ENCODE measurements at places on chromosomes 1 and 21.
A peak's percentile ranks its signal among the peaks of the same experiment; 100 is the strongest.

DNA sequence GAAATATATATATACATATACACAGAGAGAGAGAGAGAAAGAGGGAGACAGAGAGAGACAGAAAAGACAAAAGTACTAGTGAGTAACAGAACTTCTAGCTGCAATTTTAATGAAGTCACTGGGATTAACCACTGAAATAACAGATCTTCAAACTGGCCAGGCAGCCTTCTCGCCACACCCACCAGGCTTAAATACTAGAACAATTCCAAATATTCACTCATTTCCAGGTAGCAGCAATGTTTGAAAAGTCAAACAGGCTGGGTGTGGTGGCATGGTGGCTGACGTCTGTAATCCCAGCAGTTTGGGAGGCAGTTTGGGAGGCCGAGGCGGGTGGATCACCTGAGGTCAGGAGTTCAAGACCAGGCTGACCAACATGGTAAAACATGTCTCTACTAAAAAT, 5.2 kb downstream of the PRDX1 start:
- no peak for DNase-seq

- no peak for DNase-seq
Measured at GRCh38 chr1:8595941-8596340, 221.5 kb downstream of the RERE start.

GRCh38 chr1:200837931-200838571, 34.7 kb upstream of the GPR25 start:
- DNase-seq: no peak

GRCh38 chr1:98210064-98210463, 289.2 kb upstream of the DPYD start:
- no peak for DNase-seq

DNA sequence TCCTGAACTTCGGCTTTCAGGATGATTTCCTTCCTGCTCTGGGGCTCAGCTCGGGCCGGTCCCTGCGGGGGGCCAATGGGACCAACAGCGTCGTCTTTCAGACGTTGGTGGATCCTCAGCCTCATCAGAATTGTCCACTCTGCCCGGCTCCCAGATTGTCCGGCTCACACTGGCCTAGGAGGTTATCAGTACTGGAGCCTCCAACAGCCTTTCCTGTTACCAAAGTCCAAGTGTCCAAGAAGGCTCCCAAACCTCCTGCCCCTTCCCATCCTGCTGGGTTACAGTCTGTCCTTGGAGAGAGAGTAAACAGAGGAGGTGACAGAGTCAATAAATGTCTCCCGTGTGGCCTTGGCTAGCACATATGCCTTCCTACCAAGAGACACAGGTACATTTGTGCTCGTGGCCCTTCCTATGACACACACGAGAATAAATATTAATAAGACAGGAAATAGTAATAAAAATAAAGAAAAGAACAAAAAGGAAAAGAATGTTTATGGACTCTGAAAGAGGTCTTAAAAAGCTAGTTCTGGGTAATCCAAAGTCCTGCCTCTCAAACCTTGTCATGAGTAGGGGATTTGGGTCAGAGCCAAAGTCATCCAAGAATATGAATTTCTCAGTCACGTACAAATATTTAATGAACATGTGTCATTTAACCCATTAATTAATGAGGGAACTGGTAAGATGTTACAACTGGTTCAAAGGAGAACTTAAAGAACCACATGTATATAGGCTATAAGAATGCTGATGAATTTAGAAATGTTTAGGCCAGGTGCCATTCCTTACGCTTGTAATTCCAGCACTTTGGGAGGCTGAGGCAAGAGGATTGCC, 80.8 kb upstream of the SLC2A1 start:
- no peak for DNase-seq

DNA sequence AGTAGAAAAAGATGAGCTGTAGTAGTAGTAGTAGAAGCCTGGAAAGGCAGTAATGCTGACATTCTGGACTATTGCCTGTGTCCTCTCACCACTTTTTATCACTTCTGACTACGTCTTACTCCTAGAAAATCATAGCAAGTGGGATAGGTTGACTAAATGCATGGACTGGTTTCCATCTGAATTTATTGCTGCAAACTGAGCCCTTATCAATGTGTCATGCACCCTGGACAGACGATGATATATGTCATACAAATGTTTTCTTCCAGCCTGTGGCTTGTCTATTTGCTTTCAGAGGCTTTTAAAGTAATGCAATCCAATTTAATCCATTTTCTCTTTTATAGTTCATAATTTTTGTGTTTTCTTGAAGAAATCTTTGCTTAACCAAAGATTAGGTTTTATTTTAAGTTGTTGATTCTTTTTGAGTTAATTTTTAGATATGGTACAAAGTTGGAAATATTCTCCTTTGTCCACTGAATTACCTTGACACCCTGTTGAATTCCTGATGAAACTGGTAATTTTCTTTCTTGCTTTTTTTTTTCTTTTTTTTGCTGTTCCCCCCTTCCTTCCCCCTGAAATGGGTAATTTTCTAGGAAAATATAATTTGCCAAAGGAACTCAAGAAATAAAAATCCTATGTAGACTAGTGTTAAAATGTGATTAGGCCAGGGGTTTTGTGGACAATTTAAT, 47.1 kb downstream of the PHACTR4 start:
- DNase-seq: no peak

- DNase-seq: no peak
Measured at GRCh38 chr1:107139833-107140702, 771 bp upstream of the NTNG1 start.

- peak; percentile 33 for DNase-seq
Measured at GRCh38 chr1:234621657-234622335, 11.8 kb upstream of the IRF2BP2 start.

DNA sequence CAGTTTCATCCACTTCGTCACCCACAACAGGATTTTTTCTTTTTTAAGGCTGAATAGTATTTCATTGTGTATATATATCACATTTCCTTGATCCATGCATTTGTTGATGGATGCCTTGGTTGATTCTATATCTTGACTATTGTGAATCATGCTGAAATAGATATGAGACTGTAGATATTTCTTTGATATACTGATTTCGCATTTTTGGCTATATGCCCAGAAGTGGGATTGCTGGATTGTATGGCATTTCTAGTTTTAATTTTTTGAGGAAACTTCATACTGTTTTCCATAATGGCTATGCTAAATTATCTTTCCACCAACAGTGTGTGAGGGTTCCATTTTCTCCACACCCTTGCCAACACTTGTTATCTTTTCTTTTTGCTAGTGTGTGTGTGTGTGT, 5.0 kb downstream of the GUCA2B start:
- no peak for DNase-seq

DNA sequence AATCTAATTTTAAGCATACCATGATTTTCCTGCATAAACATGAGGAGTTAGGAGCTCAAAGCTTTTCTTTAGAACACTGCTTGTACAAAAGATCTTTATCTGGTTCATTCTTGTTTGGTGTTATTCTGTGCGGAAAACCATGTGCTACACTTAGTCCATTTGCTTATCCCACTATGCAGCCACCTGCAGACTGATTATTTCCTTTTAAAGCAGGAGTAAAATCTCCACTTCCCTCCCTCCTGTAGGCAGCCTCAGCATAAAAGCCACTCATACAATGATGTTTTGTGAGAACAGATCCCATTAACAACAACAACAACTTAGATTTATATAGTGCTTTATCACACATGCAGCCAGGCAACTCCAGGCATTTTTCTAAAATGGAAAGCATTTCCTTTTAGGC, 355.3 kb upstream of the NEGR1 start:
- peak; percentile 46 for DNase-seq

Measured in NCI-H1092 treated with DMSO at 0.1 percent for 48 hours (cell line).